ENCODE measurements at places on chromosomes 3 and 15. TPM values are rescaled to one million over a fixed set of nuclear protein-coding genes. Genes with fewer than 3 reads are reported as not detected.
A peak's percentile ranks its signal among the peaks of the same experiment; 100 is the strongest.

DNA sequence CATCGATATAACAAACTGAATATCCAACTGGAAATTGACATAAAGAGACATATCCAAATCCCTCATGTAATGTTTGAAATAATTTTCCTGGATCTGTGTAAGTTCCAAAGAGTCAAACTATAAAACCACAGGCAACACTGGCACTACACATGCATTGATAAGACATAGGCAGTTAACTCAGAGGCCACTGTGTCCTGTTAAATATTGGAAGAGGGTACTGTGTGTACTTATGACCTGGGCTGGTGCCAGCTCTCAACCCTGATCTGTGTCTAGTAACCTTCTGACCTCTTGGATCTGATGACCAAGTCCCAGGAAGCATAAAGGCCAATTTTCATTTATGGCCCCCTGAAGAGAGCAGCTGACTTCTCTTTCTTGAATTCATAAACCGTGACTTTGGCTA lies 4.5 kb downstream of the NR1I2 start:
- no peaks in the 10 kb centered on the region for H3K36me3 ChIP-seq
- DNase-seq = no peak

- no peak for DNase-seq
Observed at GRCh38 chr3:37762698-37763097, 99.0 kb upstream of the CTDSPL start.

The ZNF621 gene
- total RNA-seq = 56.0 TPM

The CYP8B1 gene
- not detected for total RNA-seq

DNA sequence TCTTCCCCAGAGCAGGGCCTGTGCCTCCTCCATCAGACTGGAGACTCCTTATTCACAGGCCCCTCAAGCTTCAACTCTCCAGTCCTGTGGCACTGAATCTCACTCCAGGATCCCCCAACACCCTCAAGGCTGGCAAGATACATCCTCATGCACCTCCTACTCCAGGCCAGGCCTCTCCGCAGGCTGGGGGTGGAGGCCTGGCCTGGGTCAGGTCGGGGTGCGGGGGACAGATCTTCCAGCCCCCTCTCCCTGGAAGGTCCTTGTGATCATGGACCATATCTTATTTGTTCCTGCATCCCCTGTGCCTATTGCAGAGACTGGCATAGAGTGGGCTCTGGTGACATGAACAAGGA lies 147.3 kb downstream of the SMAD6 start:
- H3K36me3 ChIP-seq = no peaks in the 10 kb centered on the region
- no peak overlapping the region for H3K4me3 ChIP-seq
- DNase-seq = no peak
- peaks cover 39% of the 10 kb centered on the region for H3K4me1 ChIP-seq

- no peak overlapping the region for H3K4me3 ChIP-seq
- no peak overlapping the region for H3K27ac ChIP-seq
- H3K4me1 ChIP-seq = no peaks in the 10 kb centered on the region
- no peaks in the 10 kb centered on the region for H3K36me3 ChIP-seq
Observed at GRCh38 chr3:158950178-158950901, 148.5 kb downstream of the MFSD1 start.

The TXNRD3 gene
- total RNA-seq = 53.6 TPM

GRCh38 chr3:196192036-196192523 lies 19.1 kb downstream of the ZDHHC19 start:
- H3K27me3 ChIP-seq = no peaks in the 10 kb centered on the region
- no peak overlapping the region for H3K4me3 ChIP-seq
- H3K36me3 ChIP-seq = no peaks in the 10 kb centered on the region
- no peak for DNase-seq

DNA sequence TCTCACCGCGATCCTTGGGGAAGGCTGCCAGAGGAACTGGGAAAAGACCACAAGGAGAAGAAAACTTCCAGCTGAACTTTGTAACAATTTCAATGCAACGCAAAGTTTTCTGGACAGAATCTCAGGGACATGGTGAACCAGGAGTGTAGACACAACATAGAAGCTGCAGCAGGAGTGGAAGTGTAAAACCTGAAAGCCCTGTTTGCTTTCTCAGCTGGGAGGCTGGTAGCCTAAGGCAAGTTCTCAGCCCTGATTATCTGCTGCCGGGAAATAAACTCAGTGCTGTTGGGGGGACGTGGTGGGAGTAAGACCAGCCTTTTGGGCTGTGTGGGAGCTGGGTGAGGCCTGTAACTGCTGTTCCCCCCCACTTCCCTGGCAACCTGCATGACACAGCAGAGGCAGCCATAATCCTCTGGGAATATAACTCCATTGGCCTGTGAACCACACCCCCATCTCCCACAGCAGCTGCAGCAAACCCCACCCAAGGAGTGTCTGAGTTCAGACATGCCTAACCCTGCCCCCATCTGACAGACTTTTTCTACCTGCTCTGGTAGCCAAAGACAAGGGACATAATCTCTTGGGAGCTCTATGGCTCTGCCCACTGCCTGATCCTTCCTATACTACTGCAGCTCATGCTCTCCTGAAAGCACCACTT lies 106.7 kb downstream of the ZNF621 start:
- no peaks in the 10 kb centered on the region for H3K4me1 ChIP-seq
- no peak overlapping the region for H3K4me3 ChIP-seq
- no peak overlapping the region for H3K27ac ChIP-seq
- DNase-seq = peak; percentile 13

The CFAP91 gene
- total RNA-seq = 3.7 TPM

- H3K4me3 ChIP-seq = no peak overlapping the region
- no peaks in the 10 kb centered on the region for H3K27me3 ChIP-seq
- no peaks in the 10 kb centered on the region for H3K4me1 ChIP-seq
- no peak for DNase-seq
Observed at GRCh38 chr3:13376091-13376490, 44.0 kb downstream of the NUP210 start.

- no peak overlapping the region for H3K4me3 ChIP-seq
- no peaks in the 10 kb centered on the region for H3K27me3 ChIP-seq
- H3K27ac ChIP-seq = no peak overlapping the region
Observed at GRCh38 chr15:70680817-70681216, 82.5 kb downstream of the UACA start.

GRCh38 chr3:12536423-12536822 lies 8.9 kb downstream of the MKRN2OS start:
- no peak for DNase-seq
- no peaks in the 10 kb centered on the region for H3K27me3 ChIP-seq
- H3K4me1 ChIP-seq = no peaks in the 10 kb centered on the region
- peaks cover 7% of the 10 kb centered on the region for H3K36me3 ChIP-seq

GRCh38 chr15:101531170-101531569 lies 41.7 kb upstream of the PCSK6 start:
- H3K36me3 ChIP-seq = no peaks in the 10 kb centered on the region
- H3K4me1 ChIP-seq = peaks cover 20% of the 10 kb centered on the region
- H3K27me3 ChIP-seq = no peaks in the 10 kb centered on the region
- H3K4me3 ChIP-seq = no peak overlapping the region

GRCh38 chr15:56744701-56745683 lies 11.7 kb upstream of the ZNF280D start:
- H3K27ac ChIP-seq = no peak overlapping the region
- no peaks in the 10 kb centered on the region for H3K36me3 ChIP-seq
- no peaks in the 10 kb centered on the region for H3K4me1 ChIP-seq
- no peak overlapping the region for H3K4me3 ChIP-seq
- H3K27me3 ChIP-seq = no peaks in the 10 kb centered on the region

GRCh38 chr15:64844576-64845145 lies 2.9 kb downstream of the PLEKHO2 start:
- no peaks in the 10 kb centered on the region for H3K27me3 ChIP-seq
- H3K4me3 ChIP-seq = peak overlapping the region; percentile 95
- peaks cover 27% of the 10 kb centered on the region for H3K4me1 ChIP-seq
- no peak for DNase-seq
- H3K27ac ChIP-seq = peak overlapping the region; percentile 93
- H3K36me3 ChIP-seq = peaks cover 18% of the 10 kb centered on the region

The TMEM108 gene
- total RNA-seq = not detected

- H3K27ac ChIP-seq = no peak overlapping the region
- H3K36me3 ChIP-seq = peaks cover 62% of the 10 kb centered on the region
- DNase-seq = no peak
- H3K4me3 ChIP-seq = no peak overlapping the region
Observed at GRCh38 chr3:129461461-129462146, 21.6 kb downstream of the IFT122 start.

The LRRC34 gene
- total RNA-seq = 4.2 TPM

DNA sequence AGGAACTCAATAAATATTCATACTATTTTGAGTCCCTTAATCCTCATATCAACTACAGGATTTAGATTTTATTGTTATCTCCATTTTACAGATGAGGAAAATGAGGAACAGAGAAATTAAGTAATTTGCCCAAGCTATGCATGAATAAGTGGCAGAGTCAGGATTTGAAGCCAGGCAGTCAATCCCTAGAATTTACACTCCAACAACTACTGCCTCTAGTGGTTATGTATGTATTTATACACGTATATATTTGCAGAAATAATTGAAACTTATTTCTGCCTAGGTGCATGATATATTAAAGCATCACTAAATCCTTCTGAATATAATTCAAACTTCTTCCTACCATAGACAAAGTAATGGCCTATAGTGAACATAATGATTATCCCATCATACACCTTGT lies 137.4 kb downstream of the SERPINI1 start:
- no peak overlapping the region for H3K4me3 ChIP-seq
- H3K27ac ChIP-seq = no peak overlapping the region
- no peaks in the 10 kb centered on the region for H3K36me3 ChIP-seq

DNA sequence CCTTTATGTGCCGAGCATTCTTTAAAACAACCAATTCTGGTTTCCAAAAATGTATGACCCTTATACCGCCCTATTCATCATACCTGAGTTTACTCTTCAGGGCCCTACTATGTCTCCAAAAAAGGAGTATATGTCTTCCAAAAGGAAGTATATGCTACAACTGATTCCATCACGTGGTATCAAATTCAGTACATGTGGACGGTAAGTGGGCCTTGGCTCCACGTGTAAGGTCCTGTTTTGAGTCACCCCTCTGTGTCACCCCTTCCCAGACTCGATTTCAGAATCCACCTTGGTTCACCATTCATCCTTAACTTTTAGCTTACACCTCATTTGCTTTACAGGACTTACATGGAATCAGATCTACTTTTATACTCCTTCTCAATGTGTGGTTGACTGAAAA lies 37.8 kb downstream of the ABHD2 start:
- no peak overlapping the region for H3K4me3 ChIP-seq
- peaks cover 46% of the 10 kb centered on the region for H3K36me3 ChIP-seq
- peaks cover 89% of the 10 kb centered on the region for H3K4me1 ChIP-seq
- no peaks in the 10 kb centered on the region for H3K27me3 ChIP-seq
- peak overlapping the region; percentile 82 for H3K27ac ChIP-seq

GRCh38 chr15:35738370-35738769 lies 192.4 kb upstream of the DPH6 start:
- H3K27me3 ChIP-seq = no peaks in the 10 kb centered on the region
- H3K4me1 ChIP-seq = no peaks in the 10 kb centered on the region
- no peaks in the 10 kb centered on the region for H3K36me3 ChIP-seq
- no peak overlapping the region for H3K4me3 ChIP-seq

- DNase-seq = no peak
- no peaks in the 10 kb centered on the region for H3K36me3 ChIP-seq
- H3K4me3 ChIP-seq = no peak overlapping the region
- H3K27ac ChIP-seq = no peak overlapping the region
- peaks cover 6% of the 10 kb centered on the region for H3K4me1 ChIP-seq
Observed at GRCh38 chr3:71990545-71990944, 205.6 kb upstream of the PROK2 start.

GRCh38 chr15:60074181-60074885 lies 70.2 kb downstream of the FOXB1 start:
- H3K4me3 ChIP-seq = no peak overlapping the region
- no peaks in the 10 kb centered on the region for H3K4me1 ChIP-seq
- H3K36me3 ChIP-seq = no peaks in the 10 kb centered on the region
- no peak overlapping the region for H3K27ac ChIP-seq
- H3K27me3 ChIP-seq = no peaks in the 10 kb centered on the region

DNA sequence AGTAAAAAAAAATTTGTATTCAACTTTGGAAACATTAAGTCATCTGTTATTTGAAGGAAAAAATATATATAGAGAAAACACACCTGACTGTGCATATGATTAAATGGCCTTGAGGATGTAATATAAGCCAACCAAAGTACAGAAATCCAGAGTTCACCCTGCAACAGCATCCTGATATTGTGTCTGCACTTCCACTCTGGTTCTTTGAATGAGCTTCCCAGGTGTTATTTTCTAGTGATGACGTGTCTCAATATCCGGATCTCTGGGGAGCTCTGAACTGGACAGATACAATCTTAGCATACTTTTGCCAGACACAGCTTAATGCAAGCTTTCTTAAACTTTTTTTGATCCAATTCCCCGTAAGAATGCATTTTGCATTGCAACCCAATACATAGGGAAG lies 19.5 kb upstream of the PIK3CB start:
- no peaks in the 10 kb centered on the region for H3K36me3 ChIP-seq
- no peaks in the 10 kb centered on the region for H3K27me3 ChIP-seq
- no peak overlapping the region for H3K4me3 ChIP-seq

GRCh38 chr3:57446318-57446841 lies 97.8 kb downstream of the DNAH12 start:
- H3K27ac ChIP-seq = no peak overlapping the region
- H3K27me3 ChIP-seq = no peaks in the 10 kb centered on the region

DNA sequence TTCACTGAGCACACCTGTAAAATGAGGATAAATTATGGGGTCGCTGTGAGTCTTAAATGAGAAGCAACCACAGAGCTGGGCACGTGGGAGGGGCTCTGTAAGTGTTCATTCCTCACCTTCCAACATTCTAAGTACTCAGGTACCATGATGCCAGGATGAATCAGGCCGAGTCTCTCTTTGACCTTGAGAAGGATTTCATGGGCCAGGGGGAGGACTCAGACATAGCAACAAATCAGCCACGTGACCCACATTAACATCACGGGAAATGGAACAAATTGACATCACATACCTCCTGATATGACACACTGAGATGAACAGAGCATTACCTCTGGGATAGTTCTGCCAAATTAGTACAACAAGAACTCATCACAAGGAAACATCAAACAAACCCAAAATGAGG lies 35.2 kb upstream of the USP3 start:
- H3K27ac ChIP-seq = no peak overlapping the region
- no peaks in the 10 kb centered on the region for H3K27me3 ChIP-seq
- DNase-seq = no peak
- H3K4me1 ChIP-seq = peaks cover 58% of the 10 kb centered on the region
- no peak overlapping the region for H3K4me3 ChIP-seq
- no peaks in the 10 kb centered on the region for H3K36me3 ChIP-seq

DNA sequence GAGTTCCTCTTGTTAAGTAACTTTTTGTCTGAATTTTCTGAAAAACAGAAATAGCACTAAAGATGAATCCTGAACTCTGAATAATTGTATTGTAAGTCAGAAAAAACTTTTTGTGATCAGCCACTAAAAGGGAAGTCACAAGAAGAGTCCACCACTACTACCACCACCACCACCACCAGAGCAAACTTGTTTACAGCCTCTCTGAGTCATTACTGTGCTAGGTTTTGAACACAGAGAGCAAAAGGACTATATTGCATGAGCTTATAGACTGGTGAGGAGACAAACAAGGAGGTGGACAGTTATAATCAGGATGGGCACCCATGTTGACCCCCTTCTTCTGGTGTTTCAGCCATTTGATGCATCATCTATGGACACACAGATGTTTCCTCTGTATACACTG lies 141.7 kb downstream of the IL5RA start:
- H3K4me3 ChIP-seq = no peak overlapping the region
- H3K36me3 ChIP-seq = no peaks in the 10 kb centered on the region
- no peak overlapping the region for H3K27ac ChIP-seq
- H3K27me3 ChIP-seq = no peaks in the 10 kb centered on the region

The ATP13A5 gene
- not detected for total RNA-seq

GRCh38 chr3:43106293-43106628 lies 382 bp upstream of the POMGNT2 start:
- no peaks in the 10 kb centered on the region for H3K36me3 ChIP-seq
- peaks cover 15% of the 10 kb centered on the region for H3K4me1 ChIP-seq
- no peak for DNase-seq
- no peak overlapping the region for H3K27ac ChIP-seq

Measured in stomach (tissue), 19 donors.